ENCODE measurements at places on chromosomes 7 and 10.

DNA sequence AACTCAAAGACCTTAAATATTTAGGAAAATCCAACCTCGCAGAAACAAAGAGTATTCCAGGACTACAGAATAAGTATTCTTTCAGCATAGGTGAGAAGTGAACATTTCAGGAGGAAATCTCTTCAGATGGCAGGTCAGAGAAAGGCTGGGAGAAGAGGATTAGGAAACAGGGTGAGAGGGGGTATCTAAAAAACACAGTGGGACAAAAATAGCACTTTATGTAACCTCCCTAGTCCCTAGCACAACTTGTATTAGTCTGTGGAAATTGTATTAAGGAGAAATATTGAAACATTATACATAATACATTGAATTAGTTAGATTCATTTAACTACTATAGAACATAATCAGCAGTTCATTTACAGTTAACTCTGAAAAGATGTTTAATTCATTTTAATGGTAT is 192.3 kb downstream of the CACNB2 start:
- no peak for DNase-seq

GRCh38 chr7:80681272-80681885 is 42.9 kb downstream of the CD36 start:
- DNase-seq = no peak

- peak; percentile 61 for DNase-seq
These were observed 298.6 kb downstream of the REEP3 start for GRCh38 chr10:63819753-63820329.

DNA sequence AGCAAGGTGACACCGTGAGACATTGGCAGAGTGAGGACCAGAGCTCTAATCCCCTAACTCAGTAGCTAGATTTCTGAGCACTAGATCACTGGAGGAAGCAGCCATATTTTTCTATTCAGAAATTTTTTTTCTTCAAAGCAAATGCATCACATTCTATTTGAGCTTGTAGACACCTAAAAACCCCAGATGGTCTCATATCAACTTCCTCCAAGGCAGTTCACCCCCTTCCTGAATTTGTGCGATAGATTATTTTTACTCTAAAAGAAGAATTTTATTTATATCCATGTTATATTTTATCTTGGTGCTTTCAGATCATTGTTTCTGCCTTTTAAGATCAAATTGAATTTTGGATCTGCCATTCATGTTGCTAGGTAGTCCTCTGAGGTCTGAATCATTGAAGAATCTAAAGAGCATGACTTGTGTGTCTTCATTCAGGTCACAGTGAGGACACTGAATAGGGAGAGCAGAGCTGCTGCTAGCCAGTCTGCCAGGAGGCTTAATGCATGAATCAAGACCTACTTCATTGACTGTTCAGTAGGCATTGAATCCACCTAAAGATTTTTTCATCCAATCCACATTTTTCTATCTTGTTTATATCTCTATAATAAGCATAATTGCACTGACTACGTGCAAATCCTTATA is 92.9 kb upstream of the LRRTM3 start:
- no peak for DNase-seq

DNA sequence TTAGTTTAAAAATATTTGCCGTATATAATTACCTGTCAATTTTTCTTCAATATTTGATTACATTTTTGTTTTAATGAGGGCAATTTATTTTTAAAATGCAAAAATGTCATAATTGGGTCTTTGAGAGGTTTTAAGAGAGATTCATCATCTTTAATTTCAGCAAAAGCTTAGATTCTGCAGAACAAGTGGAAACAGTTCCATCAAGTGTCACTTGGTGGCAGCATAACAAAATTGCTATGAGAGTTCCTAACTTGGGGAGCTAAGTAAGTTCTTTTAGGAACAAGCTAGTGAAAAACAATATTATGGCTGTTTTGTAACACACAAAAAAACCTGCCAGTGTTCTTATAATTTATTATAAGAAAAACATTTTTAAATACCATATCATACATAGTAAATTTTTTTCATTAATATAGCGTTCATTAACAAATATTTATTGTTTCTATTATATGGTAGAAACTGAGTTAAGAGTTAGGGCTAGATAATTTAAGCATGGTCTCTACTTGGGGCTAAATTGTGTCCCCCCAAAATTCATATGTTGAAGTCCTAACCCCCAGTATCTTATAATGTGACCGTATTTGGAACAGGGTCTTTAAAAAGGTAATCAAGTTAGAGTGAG is 155.2 kb downstream of the MAGI2 start:
- DNase-seq = peak; percentile 64
